ENCODE measurements at places on chromosomes 7 and 10.
A peak's percentile ranks its signal among the peaks of the same experiment; 100 is the strongest.

DNA sequence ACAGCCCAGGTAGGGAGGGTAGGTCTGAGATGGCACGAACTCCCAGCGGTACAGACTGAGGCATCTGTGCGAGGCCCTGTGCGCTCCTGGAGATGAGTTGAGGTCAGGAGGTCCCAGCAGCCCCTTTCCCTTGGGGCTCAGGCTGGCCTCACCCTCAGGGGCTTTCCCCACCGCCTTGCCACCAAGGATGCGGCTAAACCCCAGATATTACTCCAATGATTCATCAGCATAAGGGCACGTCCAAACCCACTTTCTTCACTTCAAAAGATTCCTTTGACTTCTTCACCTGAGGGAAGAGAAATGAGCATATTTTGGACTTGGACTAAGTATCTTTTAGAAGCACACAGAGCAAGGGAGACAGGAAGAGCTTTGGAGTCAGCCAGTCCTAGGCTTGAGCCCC is 20.3 kb downstream of the UROS start:
- no peak for DNase-seq

- no peak for DNase-seq
Observed at GRCh38 chr7:131183072-131183471, 144.6 kb upstream of the MKLN1 start.

- peak; percentile 15 for DNase-seq
Observed at GRCh38 chr10:21020545-21020944, 123.4 kb upstream of the NEBL start.

DNA sequence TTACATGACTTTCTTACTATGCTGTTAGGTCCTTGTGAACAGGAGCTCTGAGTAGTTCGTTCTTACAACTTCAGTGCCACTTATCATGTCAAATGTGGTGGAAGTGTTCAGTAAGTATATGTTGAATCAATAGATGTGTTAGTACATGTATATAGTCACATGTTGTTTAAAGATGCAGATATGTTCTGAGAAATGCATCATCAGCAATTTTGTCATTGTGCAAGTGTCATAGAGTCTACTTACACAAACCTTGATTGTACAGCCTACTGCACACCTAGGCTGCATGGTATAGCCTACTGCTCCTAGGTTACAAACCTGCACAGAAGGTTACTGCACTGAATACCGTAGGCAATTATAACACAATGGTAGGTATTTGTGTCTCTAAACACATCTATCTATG is 174.8 kb downstream of the GPR37 start:
- no peak for DNase-seq

DNA sequence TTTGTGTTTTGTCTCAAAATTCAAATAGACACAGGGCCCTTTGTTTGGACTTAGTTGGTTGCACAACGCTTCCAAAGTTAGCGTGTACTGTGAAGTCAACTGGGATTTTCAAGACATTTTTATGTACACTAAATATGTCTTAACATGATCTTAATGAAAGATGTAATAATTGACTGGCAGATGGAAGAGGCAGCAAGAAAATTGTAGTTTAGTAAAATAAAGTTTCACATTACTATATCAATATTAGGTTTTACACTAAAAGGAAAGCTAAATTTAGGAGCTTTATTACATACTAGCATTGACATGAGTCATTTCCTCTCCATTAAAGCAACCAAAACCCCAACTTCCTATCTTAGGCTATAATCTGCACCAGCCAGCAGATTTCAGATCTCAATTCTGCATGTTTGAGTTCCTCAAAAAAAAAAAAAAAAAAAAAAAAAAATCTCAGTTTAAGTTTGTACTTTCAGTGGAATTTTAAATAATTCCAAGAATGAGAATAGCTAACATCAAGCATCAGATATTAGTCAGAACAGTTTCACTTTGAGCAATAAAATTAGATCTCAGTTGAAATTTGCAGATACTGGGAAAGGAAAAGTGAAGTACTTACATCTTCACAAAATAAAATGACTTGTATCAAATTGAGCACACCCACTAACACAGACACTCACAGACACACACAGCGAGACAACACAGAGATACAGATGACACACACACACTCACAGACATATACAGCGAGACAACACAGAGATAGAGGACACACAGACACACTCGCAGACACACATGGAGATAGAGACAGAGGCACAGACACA is 346.6 kb upstream of the KLF6 start:
- peak; percentile 79 for DNase-seq

GRCh38 chr10:132066186-132066585 is 440 bp downstream of the JAKMIP3 start:
- DNase-seq = no peak

- DNase-seq = no peak
Observed at GRCh38 chr7:3544202-3544601, 243.2 kb downstream of the SDK1 start.

DNA sequence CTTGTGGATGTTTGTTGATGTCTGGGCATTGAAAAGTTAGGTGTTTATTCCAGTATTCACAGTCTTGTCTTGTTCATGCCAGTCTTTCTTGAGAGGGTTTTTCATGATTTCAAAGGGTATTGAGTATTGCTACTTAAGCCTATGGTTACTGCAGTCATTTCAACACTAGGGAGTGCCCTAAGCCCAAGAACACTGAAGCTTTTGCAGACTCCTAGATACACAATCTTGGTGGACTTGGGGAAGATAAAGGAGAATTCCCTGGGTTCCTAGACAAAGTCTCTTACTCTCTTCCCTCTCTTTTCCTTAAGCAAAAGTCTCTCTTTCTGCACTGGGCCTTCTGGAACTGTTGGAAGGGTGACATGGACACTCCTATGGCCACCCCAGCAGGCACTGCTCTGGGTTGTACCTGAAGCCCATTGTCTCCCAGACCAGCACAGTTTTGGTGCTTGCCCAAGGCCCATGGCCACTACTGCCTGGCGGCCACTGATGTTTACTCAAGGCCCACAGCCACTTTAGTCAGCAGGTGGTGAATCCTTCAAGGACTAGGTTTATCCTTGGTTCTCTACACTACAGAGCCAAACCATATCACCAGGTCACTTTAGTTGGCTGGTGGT is 24.9 kb downstream of the SAMD9 start:
- no peak for DNase-seq

DNA sequence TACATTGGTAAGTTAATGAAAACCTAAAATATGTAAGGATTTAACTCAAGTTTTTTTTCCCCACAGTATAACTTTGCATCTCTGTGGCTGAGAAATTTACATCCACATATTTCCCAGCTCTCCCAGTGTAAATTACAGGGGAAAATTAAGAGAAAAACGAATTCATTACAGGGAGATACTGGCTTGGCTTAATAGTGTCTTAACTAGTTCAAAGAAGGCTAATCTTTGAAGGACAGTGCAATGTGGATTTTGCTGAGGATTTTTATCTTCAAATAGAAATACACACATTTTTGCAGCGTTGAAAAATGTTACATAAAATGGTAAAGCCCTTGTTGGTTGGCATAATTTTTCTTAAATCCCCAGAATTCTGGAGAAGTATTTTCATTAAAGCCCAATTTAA is 1.5 kb downstream of the CBX3 start:
- DNase-seq = no peak

DNA sequence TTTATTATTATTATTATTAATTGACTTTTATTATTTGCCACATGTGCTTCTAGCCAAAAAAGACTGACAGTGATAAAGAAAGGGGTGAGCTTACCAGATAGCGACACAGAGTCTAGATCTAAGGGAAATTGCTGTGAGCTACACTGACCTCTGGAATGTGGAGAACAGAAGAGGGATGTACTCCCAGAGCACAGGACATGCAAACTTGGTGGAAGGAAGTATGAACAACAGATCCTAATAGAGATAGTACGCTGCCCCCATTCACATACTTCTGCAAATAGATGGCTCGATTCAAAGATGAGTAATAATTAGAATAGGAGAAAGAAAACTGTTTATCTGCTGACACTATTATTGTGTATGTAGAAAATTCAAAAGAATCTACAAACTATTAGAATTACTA is 109.3 kb upstream of the HPS1 start:
- no peak for DNase-seq

DNA sequence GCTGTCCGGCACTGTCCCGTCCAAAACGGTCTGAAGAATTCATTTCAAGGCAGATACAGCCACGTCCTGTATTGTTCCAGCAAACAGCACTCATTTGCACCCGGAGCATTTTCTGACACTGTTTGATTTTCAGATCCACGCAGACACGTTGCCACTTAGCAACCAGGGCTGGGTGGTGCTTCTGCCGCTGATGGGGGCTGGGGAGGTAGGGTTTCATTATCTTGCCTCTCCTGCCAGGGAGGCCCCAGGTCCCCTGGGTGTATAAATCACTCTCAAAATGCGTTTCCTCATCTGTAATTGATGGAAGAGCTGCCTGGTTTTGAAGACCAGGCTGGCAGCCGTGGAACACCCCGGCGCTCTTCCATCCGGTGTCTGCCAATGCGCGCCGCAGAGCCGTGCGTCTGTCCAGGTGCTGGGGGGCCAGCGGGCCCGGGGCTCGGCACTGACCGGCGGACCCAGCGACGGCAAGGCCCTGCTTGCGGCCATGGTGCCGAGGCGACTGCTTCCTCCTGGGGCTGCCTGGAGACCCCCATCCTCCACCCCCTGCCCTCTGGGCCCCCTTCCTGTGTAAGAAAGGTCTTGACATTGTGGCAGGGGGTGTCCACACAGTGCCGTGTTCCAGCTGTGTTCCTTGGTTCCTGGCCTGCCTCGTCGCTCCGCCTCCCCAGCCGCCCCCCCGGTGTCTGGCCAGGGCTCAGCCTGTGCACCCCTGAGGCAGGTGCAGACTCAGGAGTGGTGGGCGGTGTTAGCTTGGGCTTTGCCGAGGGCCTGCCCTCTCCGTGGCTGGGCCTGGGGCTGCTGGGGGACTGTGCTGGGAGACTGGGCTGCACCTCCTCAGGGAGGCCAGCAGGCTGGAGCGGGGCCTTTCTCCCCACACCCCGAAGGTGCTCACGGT is 16.6 kb downstream of the ADGRA1 start:
- DNase-seq = no peak

DNA sequence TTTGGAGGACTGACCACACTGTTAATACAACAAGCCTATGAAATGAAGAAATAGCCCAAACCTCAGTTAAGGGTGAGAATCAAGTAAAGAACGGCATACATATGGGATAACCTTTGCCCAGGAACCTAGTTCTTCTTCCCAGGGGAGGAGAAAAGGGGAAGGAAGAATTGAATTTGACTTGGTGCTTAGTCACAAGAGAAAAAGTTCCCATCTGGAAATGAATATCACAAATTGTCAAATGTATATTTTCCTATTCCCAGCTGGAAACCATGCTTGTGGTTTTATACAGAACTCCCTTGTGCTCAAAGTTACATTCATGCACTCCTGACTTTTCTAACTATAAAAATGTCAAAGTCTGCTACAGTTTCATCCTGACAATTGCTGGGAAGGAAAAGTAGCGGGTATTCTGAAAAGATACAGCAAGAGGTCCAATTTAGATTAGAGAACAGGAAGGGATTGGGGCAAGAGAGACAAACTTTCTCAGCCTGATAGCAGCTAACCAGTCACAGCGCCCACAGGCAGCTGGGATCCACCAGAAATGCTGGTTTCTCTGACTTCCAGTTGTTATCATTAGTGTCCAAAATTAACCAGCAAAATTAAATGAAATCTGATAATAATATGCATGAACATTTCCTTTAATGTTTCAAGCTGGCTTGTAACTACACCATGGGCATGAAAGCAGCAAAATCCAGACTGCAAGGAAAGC is 18.6 kb upstream of the GSAP start:
- no peak for DNase-seq

GRCh38 chr7:98187138-98187502 is 24.1 kb upstream of the BHLHA15 start:
- DNase-seq = no peak

DNA sequence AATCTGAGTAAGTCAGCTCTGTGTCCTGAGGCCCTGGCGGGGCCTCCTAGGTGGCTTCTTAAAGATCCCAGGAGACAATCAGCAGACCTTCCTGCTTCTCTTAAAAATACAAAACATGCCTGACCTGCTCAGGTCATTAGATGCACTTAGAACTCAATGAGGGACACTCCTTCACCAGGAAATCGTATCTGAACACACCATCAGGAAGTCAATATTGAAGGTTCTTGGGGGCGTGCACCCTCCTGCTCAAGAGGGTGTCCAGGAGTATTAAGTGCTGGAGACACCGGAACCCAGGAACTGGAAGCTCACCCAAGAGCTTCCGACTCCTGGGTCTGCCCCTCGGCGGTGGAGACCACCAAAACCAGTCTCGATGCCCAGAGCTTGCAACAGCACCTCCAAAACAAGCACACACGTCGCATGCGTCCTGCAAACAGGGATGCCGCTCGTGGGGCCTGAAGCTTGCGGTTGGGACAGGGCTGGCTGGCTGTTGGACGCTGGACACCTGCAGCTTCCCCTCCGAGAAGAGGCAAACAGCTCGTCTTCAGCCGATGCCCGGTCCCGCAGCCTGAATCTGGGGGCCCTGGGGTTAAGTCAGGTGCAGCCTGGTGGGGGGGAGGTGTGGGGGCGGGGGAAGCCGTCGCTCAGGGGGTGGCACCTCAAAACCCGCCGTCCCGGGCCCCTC is 803 bp downstream of the RAPGEF5 start:
- no peak for DNase-seq

DNA sequence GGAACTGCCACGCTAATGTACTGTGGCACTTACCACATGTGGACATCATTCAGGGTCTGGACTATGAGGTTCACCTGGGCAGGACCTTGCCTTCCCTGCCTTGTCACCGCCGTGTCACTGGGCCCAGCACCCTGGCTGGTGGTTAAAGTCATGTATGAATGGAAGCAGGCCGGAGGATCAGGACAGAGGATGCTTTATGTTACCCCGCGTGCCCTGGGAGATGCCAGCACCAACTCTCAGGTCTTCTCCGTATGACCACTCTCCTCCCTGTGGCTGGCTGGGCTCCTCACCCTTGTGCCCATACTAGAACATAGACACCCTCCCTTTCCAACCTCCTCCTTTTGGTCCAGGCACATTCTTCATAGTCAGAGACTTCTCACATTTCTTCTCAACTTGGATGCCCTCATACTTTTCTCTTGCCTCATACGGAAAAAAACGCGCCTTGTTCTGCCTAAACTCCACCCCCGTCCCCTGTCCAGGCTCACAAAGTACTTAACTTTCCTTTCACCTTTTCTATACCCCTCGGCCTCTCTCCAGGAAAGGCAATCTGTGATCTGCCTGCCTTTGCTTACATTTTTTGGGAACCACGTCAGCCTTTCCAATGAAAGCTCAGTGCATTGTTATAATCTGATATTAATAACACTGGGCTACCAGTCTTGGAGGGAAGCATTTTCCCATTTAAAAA is 240.0 kb downstream of the TEX36 start:
- DNase-seq = no peak

GRCh38 chr10:31130406-31130805 is 98.7 kb upstream of the ZNF438 start:
- no peak for DNase-seq

GRCh38 chr10:50470798-50471582 is 152.8 kb downstream of the SGMS1 start:
- DNase-seq = no peak

DNA sequence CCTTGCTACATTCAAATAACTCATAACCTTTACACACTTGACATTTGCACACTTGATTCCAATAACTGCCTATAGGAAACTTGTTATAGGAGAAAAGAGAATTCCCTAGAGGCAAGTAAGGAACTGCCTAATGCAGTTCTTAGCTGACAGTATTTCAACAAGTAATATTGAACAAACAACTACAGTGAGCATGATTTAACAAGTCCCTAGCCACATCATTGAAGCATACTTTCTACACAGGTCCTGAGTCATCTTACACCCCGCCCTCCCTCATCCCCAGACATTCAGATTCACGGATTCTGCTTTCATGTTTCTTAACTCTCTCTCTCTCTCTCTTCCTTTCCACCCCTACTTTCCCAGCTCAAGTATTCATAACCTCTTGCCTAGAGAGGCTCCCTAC is 153.5 kb downstream of the LSM5 start:
- DNase-seq = peak; percentile 35

GRCh38 chr7:44914992-44915607 is 29.8 kb upstream of the PURB start:
- DNase-seq = no peak
